Activated CD8-positive, alpha-beta memory T cell treated with anti-CD3 and anti-CD28 coated beads for 24 hours (primary cell): ENCODE measurements at places on chromosomes 2 and 18.

DNA sequence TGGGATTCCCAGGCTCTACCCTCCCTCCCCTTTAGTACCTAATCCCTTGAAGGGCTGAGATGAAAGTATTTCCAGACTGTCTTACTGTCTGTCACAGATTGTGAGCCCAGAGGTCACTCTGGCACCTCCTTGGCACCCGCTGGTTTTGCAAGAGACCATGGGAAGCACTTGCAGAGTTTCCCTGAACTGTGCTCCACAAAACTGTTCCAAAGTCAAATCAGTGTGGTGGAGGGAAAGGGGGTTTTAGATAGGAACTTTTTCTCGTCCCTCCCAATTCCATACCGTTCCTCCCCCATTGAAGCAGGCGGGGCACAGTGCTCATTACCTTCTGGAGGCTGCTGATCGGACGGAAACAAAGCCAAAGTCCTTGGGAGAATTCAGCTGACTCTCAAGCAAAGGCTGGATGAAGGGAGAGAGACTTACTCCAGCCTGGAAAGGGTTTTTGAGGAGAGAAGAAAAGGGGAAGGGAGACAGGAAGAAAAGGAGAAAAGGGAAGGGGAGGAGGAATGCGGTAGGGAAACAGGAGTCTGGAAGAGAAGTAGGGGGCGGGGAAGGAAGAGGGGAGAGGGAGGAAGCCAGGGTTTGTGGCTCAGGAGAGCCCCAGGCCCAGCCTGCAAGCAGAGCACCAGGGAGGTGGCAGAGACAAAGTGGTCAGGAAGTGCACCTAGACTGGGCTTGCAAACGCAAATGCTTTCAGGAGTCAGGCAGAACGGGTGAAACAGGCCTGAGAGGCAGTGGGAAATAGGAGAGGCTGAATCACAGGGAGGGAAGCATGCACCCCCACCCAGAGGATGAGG, 88.4 kb upstream of the SP3 start:
- DNase-seq = no peak

DNA sequence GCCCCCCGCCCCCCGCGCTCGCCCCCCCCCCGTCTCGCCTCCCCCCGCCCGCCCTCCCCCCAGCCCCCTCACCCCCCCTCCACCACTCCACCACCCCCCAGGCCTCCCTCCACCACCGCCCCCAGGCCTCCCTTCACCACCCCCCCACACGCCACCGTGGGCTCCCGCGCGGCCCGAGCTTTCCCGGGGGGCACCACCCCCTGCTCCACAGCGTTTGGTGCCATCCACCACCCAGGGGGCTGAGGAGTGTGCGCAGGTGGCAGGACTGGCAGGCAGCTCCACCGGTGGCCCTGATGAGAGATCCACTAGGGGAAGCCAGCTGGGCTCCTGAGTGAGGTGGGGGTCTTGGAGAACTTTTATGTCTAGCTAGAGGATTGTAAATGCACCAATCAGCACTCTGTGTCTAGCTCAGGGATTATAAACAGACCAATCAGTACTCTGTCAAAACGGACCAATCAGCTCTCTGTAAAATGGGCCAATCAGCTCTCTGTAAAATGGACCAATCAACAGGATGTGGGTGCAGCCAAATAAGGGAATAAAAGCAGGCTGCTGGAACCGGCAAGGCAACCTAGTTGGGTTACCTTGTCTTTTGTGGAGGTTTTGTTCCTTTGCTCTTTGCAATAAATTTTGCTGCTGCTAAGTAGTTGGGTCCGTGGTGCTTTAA, 43.0 kb upstream of the ITSN2 start:
- DNase-seq = no peak

DNA sequence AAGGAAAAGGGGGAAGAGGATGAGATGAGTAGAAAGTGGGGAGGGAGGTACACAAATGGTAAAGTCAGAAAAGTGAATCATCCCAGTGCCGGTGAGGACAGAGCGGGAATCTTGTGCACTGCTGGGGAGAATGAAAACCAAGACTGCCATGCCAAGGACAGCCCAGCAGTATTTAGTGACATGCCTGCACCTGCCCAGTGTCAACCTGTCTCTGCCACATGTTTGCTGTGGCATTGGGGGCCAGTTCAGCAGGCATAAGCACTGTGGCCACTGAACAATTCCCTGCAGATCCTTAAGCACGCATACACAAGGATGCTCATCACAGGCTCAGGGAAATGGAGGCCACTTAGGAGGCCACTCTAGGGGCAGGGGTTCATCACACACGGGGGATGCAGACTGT, 5.2 kb upstream of the KCNK3 start:
- no peak for DNase-seq

GRCh38 chr2:8837795-8838140, 355 bp upstream of the KIDINS220 start:
- peak; percentile 61 for DNase-seq

- DNase-seq = no peak
These were observed 76.4 kb upstream of the MGAT5 start for GRCh38 chr2:134177351-134177931.

GRCh38 chr2:201021914-201022313, 49.6 kb downstream of the HYCC2 start:
- DNase-seq = no peak

DNA sequence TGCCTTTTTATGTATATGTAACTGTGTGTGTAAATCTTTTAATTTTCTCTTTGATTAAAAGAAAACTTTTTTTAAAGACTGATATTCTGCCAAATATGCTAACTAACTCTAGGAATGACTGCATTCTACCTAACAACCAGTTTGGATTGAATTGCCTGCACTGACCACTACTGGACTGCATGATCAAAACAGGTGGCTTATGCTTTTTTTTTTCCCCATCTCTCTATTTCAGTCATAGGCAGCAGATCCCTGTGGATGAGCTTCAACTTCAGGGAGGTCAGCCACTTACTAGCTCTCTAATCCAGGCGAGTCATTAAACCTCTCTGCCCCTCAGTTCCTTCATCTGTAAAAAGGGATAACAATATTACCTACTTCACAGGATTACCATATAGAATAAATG, 138.6 kb upstream of the SERTAD2 start:
- DNase-seq = no peak

DNA sequence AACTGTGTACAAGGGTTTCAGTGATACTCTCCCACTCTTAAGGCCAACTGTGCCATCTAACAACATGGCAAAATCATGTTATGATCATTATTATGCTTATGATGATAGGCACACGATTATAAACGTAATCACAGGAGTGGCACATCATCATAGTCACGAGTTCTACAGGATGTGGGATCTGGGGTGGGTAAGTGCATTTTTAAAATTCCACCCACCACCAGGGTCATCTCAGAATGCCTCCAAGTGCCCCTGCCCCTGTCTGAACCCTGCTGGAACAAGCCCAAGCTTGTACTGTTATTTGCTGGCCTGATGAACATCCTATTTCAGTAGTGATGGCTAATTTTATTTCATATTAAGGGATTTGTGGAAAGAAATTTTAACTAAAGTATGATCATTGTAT, 117.8 kb downstream of the PTPRM start:
- no peak for DNase-seq

GRCh38 chr2:111900859-111901258, 2.5 kb downstream of the MERTK start:
- DNase-seq = no peak

- DNase-seq = peak; percentile 35
These were observed 70.6 kb upstream of the ODC1 start for GRCh38 chr2:10518470-10519393.

GRCh38 chr2:127688405-127688804, 12.9 kb upstream of the SFT2D3 start:
- no peak for DNase-seq

DNA sequence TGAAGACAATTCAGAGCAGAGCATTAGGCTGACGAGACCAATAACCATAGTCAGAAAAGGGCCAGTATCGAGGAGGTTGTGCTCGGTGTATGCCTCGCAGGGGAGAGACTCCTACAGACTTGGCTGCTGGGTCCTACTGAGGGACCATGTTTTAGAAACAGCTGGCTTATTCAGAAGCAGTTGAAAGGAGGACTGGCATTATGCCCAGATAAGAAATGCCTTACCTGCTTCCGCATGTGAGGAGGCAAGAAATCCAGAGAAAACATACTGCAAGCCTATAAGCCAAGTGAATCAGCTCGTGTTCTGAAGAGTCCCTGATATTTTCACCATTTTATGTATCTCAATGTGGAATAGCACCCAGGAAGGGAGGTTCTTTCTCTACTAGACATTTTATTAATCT, 434.7 kb downstream of the GRB14 start:
- no peak for DNase-seq

DNA sequence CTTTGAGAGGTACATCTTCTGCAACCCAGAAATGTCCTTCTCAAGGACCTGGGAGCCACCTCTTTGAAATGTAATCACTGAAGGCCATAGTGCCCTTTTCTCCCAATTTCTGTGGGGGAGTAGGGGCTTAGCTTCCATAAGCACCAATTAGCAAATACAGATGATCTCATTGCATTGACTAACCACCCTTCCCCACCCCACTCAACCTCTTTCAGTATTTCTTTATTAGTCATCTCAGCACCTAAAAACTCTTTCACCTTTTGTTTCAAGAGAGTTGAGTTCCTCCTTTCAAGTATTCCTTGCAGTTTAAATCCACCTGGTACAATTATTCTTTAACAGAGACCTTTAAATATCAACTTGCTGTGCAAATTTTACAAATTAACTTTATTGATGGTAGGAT, 1011.8 kb upstream of the CDH2 start:
- DNase-seq = no peak

- DNase-seq = no peak
These were observed 69.8 kb downstream of the DHRS9 start for GRCh38 chr2:169139145-169139544.

- DNase-seq = no peak
These were observed 37.5 kb upstream of the ATG16L1 start for GRCh38 chr2:233213975-233214374.

DNA sequence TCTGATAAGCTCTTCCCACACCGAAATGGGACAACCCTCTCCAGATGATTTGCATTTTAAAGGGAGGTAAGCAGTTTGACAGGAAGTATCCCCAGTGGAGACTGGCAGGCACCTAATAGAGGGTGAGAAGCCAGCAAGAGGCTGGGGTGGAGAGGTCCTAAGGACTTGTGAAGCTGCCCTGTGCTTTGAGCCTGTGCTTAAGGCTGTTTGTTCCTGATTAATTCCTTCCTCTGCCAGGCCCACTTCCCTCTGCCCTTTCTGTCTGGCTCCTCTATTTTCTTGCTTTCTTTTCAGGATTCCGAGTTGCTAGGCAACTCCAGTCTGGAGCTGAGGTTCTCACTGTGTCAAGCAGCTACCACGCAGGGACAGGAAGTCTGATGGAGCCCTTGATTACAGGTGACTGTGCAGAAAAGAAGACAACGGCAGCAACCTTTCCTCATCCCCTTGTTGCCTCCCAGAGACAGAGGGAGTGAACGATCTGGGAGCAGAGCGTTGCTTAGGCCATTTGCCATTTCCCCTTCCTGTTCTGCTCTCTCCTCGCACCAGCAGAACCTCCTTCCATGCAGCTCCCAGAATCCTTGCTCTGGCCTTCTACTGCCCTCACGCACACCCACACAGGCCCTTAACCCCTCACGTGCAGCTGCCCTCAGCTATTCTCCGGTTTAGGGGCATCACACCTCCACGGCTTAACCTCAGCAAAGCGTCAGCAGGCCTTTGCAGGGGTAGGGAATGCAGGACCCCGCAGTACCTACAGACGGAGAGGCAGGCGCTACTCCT, 103.6 kb upstream of the CELF4 start:
- DNase-seq = no peak

- peak; percentile 41 for DNase-seq
These were observed 5.5 kb upstream of the CYP26B1 start for GRCh38 chr2:72153026-72153791.

- no peak for DNase-seq
These were observed 3.3 kb downstream of the CDH7 start for GRCh38 chr18:65754121-65754520.

DNA sequence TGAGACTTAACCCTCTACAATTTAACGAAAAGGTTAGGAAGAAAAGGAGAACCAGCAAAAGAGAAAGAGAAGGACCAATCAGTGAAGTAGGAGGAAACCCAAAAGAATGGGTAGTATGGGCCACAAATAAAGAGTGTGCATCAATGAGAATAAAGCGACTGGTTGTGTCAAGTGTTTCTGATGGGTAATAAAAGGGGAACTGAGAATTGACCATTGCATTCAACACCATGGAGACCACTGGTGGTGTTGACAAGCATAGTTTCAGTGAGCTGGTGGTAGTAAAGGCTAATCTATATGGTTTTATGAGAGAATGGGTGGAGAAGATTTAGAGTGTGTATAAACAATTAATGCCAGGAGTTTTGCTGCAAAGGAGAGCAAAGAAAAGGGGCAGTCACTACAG, 75.4 kb downstream of the CSRNP3 start:
- no peak for DNase-seq

- DNase-seq = no peak
These were observed 47.8 kb downstream of the FAM168B start for GRCh38 chr2:131045286-131046027.

DNA sequence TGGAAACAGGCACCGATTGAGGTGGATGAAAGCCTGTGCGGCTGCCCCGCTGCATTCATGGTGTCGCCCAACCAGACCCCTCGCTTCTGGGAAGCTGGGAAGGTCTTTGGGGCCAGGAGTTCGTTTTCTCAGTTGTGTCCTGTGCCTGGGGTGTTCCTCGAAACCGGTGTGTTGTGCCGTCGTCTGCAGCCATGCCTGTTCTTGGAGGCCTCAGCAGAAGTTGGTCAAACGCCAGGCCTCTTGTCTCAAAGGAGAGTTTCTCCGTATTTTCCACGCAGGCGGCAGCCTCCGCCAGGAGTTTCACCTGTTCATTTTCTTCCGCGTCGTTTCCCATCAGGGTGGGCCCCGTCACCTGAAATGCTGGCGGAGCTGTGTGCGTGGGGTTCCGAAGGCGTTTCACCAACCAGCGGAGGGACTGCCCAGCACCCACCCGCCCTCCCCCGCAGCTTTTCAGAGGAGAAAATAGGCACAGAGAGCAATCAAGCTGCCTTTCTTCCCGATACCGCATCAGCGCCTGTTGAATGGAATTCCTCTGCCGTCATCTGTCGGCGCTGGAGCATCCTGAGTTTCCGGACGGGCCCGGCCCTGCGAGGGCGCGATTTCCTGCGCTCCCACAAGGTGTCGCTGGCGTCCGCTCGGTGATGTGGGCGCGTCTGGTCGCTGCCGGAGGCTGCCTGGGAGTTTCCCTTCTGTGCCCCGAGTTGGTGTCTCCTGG, 17.0 kb upstream of the NFATC1 start:
- peak; percentile 93 for DNase-seq

DNA sequence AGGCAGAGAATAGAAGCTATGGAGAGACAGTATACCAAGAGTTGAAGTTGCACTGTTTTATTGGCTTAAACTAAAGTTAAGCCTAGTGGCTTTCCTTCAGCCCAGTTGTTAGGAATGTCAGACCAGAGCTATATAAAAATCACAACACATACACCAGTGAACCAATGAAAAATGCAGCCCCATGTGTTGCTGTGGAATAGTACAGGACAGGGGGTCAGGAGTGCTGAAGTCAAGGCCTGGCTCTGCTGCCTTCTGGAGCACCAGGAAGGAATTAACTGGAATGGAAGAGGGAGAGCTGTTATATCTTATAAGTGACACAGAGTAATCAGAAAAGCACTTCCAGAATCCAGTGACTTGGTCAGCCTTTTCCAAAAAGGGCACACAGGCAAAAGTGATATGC, 58.9 kb downstream of the OSR1 start:
- no peak for DNase-seq
